Activated CD8-positive, alpha-beta memory T cell treated with anti-CD3 and anti-CD28 coated beads, Interleukin-2, amount 50 U/mL, for 4 hours (primary cell): ENCODE measurements at places on chromosomes 1 and 21.

DNA sequence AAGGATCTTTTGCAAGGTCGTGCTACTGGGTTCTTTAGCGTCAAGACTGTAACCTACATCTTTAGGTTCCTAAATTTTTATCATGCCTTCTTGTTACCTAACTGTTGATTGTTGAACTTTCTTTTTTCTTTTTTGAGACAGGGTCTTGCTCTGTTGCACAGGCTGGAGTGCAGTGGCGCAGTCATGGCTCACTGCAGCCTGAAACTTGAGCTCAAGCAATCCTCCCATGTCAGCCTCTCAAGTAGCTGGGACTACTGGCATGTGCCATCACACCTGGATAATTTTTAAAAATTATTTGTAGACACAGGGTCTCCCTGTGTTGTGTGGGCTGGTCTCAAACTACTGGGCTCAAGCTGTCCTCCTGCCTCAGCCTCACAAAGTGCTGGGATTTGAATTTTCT, 52.9 kb downstream of the NFIA start:
- no peak for DNase-seq

GRCh38 chr1:4847711-4848110, 193.3 kb downstream of the AJAP1 start:
- no peak for DNase-seq

GRCh38 chr1:183003203-183003602, 20.0 kb upstream of the LAMC1 start:
- DNase-seq: no peak

DNA sequence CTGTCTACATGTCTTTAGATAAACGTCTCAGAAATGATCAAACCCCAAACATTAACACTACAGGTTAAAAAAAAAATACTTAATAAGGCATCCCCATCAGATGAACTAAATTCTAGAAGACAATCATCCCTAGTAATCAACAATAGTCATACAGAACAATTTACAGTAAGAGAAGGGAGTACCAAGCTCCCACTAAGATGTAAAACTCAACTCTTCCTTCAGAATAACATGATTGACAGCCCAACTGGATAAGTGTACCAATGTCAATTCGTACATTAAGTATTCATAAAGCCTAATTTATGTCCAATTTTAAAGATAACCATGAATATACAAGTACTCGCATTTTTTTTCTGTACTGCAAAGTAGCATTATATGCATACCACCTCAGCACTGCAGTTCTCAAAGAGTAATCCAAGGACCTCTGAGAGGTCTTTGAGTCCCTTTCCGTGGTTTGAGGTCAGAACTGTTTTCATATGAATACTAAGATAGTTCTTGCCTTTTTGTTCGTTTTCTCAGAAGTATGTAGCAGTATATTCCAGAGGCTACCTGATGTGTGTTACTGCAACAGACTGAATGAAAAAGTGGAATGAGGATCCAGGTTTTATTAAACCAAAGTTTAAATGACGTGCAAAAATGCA, 6.6 kb downstream of the SCAF4 start:
- no peak for DNase-seq

DNA sequence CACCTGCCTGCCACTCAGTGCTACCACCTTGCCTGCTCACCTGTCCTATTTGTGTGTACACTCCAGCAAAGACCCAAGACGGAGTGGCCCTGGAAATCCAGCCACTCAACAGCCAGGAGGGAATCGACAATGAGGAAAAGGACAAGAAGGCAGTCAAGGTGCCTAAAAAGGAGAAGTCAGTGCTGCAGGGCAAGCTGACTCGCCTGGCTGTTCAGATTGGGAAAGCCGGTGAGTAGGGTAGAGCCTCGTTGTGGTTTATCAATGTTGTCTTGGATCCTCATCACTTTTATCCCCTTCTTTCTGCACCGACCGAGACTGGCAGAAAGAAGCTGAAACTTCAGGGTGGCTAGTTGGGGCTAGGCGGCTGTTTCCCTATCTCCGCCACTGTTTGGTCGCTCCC, 61.4 kb upstream of the LAX1 start:
- no peak for DNase-seq

GRCh38 chr1:176141449-176141848, 65.6 kb downstream of the COP1 start:
- DNase-seq: no peak
